ENCODE measurements at places on chromosomes 6 and 20. TPM values are rescaled to one million over a fixed set of nuclear protein-coding genes. Genes with fewer than 3 reads are reported as not detected.
A peak's percentile ranks its signal among the peaks of the same experiment; 100 is the strongest.

- H3K27ac ChIP-seq = no peak overlapping the region
- no peak for DNase-seq
- peak overlapping the region; percentile 95 for H3K4me3 ChIP-seq
- no peaks in the 10 kb centered on the region for H3K36me3 ChIP-seq
- H3K4me1 ChIP-seq = peaks cover 6% of the 10 kb centered on the region
Observed at GRCh38 chr6:118892355-118892991, 1.5 kb upstream of the ASF1A start.

- H3K27me3 ChIP-seq = peaks cover 2% of the 10 kb centered on the region
- no peak for DNase-seq
- no peak overlapping the region for H3K4me3 ChIP-seq
- 0 out of 2 replicates have a peak, but pooled peaks cover 5% of the 10 kb centered on the region for H3K4me1 ChIP-seq
Observed at GRCh38 chr6:88167352-88167937, 1.3 kb upstream of the CNR1 start.

Gene TUBB2A
- total RNA-seq = 89.8 TPM

DNA sequence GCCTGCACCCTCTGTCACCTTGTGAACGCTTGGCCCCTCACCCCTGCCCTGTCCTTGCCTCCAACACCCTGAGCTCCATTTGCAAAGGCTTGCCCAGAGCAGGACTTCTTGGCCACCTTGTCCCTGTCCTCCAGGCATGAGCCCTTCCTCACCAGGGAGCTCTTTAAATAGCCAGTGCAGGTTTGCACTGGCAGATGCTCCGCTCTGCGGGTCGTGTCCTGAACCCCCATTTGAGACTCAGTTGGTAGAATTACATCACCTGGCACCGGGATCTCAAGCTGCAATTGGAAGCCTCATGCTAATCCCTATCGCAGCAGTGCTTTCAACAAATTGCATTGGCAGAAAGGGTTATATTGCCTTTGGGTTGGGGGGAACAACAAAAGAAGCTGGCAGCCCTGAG is 85.9 kb downstream of the TRMT6 start:
- no peak overlapping the region for H3K27ac ChIP-seq
- H3K36me3 ChIP-seq = no peaks in the 10 kb centered on the region
- DNase-seq = no peak
- H3K27me3 ChIP-seq = no peaks in the 10 kb centered on the region
- no peak overlapping the region for H3K4me3 ChIP-seq

DNA sequence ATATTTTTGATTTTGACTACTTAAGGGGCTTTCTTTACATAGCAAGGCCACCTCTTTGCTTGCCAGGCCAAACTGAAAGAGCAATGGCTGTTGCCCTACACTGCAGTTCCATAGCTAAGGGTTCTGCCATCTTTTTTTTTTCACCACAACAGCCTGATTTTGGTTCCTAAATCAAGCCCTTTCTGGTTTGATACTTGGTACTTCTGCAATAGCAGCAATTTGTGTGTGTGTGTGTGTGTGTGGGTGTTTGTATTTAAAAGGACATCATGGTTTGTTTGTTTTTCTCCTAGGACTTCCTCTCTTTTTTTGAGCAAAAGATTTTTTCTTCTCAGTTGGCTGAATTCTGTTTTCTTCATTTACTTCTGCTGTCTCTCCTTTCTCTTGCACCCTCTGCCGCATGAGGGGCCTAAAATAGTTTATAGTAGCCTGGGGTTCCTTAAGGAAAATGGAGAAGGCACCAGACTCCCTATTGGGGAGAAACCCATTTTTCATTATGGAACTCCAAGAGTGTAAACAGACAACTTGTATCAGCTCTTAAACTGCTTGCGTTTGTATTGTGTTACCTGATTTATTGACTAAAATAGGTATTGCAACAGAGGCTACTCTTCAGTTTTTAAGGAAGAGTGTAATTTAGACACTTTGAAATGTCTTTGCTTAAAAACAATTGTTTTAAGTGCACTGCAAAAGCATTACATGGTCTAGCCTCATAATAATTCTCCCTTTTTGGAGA is 12.2 kb upstream of the GCLC start:
- no peaks in the 10 kb centered on the region for H3K4me1 ChIP-seq
- no peak overlapping the region for H3K4me3 ChIP-seq
- H3K27me3 ChIP-seq = no peaks in the 10 kb centered on the region
- no peaks in the 10 kb centered on the region for H3K36me3 ChIP-seq
- no peak for DNase-seq

Gene RSPO3
- 0.11 TPM for total RNA-seq
